Epithelial cell of esophagus (primary cell): ENCODE measurements at places on chromosomes 5 and 9.
A peak's percentile ranks its signal among the peaks of the same experiment; 100 is the strongest.

GRCh38 chr5:88396000-88396535 lies 127.4 kb upstream of the TMEM161B start:
- DNase-seq: no peak

DNA sequence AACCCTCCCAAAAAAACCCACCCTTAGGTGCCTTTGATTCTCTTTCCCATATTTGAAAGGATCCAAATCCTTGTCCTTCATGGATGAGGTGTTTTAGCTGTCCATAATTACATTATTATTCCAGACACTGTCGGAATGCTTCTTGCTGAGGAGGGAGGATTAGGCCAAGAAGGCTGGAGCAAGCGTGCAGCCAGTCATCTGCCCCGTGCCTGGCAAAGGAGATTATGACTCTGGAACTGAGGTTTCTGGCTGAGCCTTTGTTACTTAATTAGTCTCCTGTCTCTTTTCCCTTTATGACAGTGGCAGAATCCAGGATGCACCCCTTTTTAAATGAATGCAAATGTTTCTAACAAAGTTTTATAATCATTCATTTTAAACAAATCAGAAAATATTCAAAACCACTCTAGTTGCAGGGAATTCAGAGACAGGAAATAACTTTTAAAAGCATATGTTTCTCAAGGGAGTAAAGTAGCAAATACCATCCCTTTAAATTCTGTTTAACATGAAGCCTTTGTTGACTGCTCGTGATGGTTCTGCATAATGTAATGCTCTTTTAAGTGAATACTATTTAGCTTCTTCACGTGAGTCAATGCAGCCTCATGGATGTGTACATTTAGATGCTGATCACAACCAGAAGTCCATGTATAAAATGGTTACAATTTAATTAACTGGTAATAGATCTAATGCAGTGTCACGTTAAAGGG lies 69.8 kb downstream of the GALNT10 start:
- DNase-seq: no peak

DNA sequence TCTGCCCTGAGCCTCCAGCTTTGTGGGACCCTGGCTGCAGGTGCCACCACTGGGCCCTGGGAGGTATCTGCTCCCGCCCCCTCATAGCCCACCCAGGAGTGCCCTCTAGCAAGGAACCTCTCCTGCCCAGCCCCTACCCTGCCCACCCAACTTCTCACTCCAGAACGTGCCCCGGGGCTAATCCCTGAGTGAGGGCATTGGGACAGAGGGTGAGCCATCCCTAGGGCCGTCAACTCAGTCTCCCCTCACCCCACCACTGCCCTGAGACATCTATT lies 2.7 kb upstream of the RASGEF1C start:
- no peak for DNase-seq

- peak; percentile 76 for DNase-seq
Observed at GRCh38 chr9:35748858-35749514, at the start of the genes GBA2 and RGP1. GBA2 (minus strand) TSS chr9:35749228; CDS start chr9:35748704, 524 bp downstream. RGP1 (plus strand) TSS chr9:35749287; CDS start chr9:35749756, 469 bp downstream.

GRCh38 chr5:52947851-52948250 lies 41.3 kb upstream of the ITGA2 start:
- DNase-seq: no peak

- no peak for DNase-seq
Observed at GRCh38 chr5:5291357-5291756, 131.1 kb upstream of the ICE1 start.

GRCh38 chr5:112878760-112879159 lies 17.7 kb downstream of the SRP19 start:
- peak; percentile 78 for DNase-seq

- DNase-seq: no peak
Observed at GRCh38 chr9:128631636-128632035, 25.0 kb downstream of the DYNC2I2 start.

GRCh38 chr5:66621146-66621545 lies 25.0 kb downstream of the MAST4 start:
- DNase-seq: no peak

- no peak for DNase-seq
Observed at GRCh38 chr5:156339139-156339841, 12.3 kb downstream of the SGCD start.

DNA sequence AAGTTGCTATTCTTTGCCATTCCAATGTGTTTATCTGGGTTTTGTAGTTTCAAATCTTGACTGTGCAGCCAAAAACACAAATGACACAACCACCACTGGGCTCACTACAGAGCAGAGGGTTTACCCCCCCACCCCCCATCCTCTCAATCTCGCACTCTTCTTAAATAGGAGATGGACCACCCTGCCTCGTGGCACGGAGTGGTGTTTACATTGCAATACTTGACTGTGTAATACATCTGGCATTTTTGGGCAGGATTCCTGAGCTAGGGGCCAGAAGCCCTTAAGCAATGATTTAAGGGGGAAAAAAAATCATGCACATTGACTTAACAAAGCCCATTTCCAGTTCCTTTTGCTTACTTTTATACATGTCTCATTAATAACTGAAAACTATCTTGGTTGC lies 19.0 kb downstream of the PTCH1 start:
- DNase-seq: no peak

DNA sequence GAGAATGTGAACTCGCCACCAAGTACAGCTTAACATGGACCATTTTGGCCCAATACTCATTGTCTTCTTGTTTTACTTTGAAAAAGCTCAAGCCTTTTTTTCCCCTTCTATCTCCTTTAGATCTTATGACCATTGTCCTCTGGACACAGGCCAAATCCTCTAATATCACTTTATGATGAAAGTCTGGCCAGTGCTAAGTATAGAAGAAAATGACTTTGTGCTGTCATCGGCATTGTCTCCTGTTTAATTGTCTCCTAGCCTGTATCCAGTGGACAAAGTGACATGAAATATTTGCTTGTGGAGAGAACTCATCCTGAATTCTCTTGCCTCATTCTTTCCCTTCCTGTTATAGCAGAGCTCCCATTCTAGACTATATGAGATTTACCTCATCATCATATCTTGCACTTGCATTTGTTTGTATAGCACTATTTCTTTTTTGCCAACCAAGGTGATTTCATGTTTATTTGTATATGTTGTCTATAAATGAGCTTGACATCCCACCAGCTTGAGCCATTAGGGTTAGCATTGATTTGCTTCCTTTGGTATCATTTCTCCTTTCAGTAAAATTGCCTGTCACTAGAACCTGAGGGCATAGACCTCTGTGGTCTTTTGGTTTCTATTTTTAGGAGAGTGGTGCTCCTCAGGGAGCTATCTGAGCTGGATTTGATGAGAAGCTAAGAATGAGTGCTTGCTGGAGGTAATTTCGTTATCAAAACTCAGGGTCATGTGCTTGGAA lies 18.8 kb upstream of the TNFAIP8 start:
- no peak for DNase-seq

DNA sequence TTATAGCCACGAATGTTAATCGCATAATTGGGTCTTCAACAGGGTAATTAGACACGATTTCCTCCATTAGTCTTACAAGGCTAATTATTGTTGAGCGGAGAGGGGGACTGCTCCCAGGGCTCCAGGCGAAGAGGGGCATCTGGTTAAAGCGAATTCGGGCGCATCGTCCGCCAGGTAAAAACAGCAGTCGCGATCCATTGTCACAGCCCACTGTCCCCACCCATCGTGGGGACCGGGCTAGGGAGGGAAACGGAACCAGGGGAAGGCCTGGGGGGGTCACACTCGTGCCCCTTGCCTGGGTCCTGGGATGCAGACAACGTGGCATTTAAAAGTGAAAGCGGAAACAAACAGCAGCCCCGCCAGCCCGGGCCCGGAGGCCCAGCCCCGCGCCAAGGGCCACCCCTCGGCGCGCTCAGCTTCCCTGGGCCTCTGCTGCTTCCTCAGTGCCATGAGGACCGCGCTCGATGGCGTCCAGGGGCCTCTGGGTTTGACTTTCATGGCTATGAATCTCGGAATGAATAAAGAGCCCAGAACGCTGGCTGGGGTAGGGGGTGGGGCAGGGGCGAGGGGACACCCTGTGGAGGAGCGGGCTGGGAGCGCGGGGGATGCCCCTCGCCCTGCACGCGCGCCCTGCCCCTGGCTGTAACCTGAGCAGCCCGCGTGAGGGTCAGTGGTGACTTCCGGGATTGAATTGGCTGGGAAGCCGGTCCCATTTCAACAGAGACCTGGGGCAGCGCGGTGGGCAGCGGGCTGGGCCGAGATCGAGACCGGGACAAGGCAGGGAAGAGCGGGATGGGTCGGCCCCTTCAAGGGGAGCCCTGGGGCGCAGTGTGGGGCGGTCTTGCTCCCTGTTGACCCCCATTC lies 99.9 kb downstream of the GTF3C4 start:
- peak; percentile 28 for DNase-seq

DNA sequence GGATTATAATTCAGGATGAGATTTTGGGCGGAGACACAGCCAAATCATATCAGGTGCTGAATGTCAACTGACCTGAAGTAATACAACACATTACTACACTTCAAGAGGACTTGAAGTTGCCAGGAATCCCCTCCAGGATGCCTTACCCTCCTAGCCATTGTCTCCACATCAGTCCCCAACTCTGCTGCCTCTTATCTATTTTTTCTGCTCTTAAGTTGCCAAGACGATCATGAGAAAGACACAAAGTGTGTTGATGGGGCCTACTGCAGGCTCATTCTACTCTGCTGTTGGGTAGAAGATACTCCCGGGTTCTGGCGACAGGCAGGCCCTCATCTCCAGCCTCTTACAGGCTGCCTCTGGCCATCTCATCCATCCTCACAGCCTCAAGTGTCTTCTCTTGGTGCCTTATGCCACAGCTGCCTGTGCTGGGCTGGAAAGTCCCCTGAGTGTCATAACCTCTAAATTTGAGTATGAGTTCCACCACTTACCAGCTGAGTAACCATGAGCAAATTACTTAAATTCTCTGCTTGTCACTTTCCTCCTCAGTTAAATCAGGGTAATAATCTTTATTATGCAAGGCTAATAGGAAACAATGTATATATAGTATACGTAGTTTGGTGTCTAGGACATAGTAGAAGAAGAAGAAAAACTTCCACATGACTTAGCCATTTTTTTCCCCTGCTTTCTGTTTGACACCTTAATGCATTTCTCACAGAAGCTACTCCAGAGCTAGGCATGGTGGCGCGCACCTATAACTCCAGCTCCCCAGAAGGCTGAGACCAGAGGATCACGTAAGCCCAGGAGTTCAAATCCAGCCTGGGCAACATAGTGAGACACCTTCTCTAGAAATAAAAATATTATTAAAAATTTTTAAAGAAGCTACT lies 73.0 kb upstream of the SNX2 start:
- DNase-seq: no peak

- no peak for DNase-seq
Observed at GRCh38 chr5:124446120-124446519, 300.3 kb downstream of the ZNF608 start.

GRCh38 chr5:63960646-63961045 lies 1.6 kb downstream of the HTR1A start:
- no peak for DNase-seq

DNA sequence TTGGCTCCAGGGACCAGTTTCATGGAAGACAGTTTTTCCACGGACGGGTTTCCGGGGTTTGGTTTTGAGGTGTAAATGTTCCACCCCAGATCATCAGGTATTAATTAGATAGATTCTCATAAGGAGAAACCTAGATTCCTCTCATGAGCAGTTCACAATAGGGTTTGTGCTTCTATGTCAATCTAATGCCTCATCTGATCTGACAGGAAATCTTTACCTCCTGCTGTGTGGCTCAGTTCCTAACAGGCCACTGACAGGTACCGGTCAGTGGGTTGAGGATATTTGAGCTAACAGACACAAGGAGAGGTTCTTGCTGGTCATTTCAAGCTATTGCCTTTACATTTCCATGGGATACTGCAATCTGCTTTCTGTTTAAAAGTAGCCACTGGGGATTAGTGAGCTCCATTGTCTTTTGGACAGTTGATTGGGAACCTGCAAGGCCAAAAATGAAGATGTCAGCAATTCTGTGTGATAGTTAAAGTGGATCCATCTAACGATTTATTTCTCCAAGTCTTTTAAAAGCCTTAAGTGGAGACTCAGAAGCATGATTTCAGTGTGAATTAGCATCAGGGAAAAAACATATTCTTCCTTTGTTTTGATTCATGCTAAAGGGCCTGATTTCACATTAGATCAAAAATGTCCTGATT lies 38.6 kb downstream of the MRPS30 start:
- DNase-seq: no peak

GRCh38 chr5:103582364-103582763 lies 19.8 kb upstream of the NUDT12 start:
- peak; percentile 67 for DNase-seq

DNA sequence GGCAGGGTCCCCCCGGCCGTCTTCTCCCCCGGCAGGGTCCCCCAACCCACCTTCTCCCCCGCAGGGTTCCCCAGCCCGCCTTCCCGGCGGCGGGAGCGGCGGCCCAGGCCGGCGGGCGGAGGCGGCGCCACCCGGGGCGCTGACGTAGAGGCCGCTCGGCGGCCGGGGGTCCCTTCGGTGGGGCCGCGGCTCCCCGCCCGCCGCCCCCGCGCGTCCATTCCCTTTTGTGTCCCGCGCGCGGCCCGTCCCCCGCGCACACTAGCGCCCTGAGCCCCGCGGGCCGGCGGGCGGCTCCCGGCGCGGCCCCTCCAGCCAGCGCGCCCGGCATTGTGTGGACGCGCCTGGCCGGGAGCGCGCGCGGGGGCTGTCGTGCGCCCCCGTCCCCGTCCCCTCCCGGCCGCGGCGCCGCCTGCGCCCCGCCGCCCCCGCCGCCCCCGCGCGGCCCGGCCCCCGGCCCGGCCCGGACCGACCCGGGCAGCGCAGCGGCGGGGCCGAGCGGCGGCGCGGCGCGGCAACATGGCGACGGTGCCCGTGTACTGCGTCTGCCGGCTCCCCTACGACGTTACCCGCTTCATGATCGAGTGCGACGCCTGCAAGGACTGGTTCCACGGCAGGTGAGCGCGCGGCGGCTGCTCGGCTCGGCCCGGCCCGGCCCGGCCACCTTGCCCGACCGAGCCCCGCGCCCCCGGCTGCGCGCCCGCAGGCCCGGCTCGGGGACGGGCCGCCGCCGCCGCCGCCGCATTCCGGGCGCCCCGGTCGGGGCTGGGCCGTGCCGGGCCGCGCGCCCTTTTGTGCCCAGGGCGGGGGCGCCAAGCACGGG lies at the start of gene PHF2:
Gene PHF2, plus strand, starts transcription at position 327 of the 820 bp plus-strand sequence. Its CDS starts 190 bp downstream, at position 517.
- DNase-seq: peak; percentile 29

DNA sequence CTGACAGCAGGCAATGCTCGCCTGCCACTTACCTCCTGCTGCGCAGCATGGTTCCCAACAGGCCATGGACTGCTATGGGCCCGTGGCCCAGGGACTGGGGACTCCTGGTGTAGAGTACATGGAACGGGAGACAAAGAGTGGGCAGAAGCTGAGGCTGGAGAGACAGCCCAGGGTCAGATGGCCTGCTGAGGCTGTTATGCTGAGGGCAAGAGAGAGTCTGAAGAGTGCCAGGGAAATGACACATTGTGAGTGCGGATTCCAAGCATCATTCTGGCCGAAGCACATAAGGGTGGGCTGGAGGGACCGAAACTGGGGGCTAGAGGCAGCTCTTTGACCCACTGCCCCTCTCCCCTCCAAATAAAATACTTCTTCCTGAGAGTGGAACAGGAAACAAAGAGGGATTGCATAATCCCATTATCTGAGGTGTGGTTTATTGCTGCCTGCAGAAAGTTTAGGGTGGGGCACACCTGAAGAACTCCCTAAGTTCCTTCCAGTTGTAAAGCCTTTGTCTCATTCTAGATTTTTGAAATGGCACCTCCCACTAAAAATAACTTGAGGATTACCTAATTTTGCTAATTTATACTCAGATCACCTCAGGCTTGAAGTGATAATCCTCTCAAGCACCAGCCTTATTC lies 158.1 kb downstream of the ATP10B start:
- DNase-seq: peak; percentile 56
